NCI-H187 (cell line): ENCODE measurements at places on chromosomes 3 and 15.

DNA sequence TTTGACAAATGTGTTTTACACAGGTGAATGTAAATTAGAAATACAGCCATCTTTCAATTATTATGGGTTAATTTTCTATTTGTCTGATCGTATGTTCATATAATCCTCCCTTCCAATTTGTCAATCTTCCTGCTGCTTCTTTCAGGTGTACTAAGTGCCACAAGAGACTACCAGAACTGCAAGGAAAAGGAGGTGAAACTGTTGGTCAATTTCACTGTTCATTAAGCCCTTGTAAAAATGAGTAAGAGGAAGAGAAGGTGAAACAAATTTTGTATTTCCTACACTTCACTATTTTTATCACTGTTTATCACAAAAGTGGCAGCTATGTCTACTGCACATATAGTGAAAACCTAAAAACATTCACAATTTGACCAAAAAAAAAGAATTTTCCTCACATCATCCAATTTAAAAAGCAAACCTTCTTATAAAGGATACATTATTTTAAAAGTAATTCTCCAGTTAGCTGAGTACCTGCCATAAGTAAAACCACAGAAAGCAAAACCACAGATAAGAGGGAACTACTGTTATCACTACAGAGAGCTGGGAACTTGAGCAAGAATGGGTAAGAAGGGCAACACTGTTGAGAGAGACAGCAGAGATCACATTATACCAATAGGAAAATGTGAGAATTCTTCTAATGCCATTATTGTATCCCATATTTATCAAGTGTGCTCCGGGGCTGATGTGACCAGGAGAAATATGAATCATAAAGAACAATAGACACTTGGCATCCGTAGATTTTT lies 163.0 kb downstream of the TBC1D5 start:
- no peak for DNase-seq

GRCh38 chr3:5874931-5875341 lies 687.4 kb downstream of the EDEM1 start:
- DNase-seq: no peak

DNA sequence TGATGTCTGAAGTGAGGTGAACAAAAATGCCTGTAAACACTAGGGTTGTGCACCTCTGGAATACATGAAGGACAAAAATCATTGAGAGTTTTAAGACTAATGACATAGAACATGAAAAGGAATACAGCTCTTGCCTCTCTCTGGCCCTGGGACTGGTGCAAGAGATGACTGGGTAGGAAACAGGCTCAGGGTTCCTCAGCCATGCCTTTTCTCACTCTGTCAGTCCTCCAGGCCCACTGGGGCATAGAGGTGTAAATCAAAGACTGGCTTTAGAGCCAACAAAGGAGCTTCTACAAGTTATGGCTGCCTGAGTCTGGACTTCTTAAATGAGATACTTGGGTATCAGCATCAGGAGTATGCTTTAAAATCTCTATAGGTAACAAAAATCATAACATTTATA lies 554.7 kb upstream of the KCNMB2 start:
- DNase-seq: no peak

- no peak for DNase-seq
These were observed 110.0 kb downstream of the EPHB1 start for GRCh38 chr3:134904776-134905646.

GRCh38 chr3:32411442-32411841 lies 19.8 kb downstream of the CMTM7 start:
- no peak for DNase-seq

DNA sequence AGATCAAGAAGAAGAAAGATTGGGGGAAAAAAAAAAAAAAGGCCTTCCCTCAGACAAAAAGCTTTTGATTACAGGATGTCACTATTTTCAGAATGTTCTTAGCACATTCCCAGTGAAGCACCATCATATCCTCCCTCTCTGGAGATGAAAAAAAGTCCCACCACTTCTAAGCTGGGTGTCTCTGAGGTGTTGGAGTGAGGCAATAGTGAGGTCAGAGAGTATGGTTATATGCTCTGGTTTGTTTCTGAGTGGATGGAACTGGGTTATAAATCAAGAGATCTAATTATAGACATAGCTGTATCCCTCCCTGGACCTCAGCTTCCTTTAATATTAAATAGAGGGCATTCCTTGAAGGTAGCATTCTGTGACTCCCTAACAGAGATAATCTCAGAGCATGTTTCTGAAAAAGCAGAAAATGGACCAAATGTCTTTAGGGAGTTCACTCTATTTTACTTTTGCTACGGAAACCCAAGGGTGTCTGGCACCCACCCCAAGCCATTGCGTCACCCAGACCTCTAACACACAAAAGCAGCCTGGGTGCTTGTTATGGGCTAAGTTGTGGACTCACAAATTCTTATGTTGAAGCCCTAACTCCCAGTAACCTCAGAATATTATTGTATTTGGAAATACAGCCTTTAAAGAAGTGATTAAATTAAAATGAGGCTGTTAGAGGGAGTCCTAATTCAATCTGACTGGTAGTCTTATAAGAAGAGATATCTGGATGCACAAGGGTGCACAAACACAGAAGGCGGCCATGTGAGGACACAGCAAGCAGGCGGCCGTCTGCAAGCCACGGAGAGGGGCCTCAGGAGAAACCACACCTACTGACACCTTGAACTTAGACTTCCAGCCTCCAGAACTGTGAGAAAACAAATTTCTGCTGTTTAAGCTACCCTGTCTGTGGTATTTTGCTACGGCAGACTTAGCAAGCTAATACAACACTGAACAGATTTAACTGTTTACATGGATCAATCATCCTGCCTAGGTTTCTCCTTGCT lies 81.5 kb downstream of the MB21D2 start:
- no peak for DNase-seq

DNA sequence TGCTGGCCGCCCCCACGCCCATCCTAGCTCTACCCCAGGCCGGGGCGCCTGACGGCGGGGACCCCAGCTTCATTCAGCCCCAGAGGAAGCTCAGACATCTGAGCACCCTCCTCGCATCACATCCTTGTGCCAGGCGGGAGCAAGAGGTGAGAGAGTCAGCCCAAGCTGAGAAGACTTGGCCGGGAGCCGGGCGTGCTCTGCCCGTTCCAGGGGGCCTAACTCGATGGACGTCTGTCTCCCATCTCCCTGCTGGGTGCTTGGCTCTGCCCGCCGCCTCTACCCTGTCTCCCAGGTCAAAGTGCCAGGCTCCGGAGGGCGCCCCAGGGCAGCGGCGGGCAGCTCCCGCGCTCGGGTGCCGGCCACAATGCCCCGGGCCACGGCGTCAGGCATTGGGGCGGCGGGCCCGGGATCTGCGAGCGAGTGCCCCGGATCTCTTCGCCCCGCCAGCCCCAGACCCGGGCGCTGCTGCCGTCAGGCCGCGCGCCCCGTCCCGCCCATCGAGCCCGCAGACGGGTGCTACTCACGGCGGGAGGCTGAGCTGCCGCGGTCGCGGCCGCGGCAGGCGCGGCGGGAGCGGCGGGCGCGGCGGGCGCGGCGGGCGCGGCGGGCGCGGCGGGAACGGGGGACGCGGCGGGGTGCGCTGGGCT lies 388 bp downstream of the DAPK2 start:
- DNase-seq: no peak

GRCh38 chr15:101522091-101522490 lies 32.6 kb upstream of the PCSK6 start:
- no peak for DNase-seq

DNA sequence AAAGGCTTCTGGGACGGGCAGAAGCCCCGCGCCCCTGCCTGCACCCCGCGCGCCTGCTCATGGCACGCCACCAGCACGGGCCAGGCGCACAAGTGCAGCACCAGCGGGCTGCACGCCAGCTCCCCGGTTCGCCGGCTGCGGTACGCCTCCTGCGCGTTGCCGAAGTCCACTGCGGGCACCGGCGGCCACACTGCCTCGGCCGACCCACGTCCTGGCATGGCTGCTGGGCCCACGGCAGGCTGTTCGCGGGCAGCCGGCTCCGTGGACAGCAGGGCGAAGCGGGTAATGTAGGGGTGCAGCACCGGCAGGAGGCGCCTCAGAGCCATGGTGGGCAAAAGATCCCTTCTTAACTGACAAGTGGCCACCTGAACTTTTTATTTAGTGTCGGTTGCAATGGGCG lies 34.8 kb downstream of the MCCC1 start:
- DNase-seq: no peak

DNA sequence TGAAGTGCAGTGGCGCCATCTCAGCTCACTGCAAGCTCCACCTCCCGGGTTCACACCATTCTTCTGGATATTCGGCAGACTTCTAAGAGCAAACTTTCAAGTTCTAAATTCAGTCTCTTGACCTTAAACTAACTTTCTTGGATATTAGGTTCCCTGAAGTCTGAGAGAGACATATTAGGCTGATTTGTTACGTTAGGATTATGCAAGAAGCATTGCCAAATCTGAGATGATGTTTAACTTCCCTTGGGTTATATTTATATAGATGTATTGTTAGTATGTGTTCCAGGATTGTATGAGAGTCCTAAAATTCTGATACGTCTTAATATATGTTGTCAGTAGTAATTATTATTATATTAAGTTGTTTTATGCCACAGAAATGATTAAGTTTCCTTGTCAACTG lies 80.1 kb downstream of the SLC6A1 start:
- DNase-seq: no peak

- no peak for DNase-seq
These were observed 19.3 kb downstream of the CPOX start for GRCh38 chr3:98574132-98574531.

- DNase-seq: no peak
These were observed 73.3 kb upstream of the RAD18 start for GRCh38 chr3:9036404-9037131.

DNA sequence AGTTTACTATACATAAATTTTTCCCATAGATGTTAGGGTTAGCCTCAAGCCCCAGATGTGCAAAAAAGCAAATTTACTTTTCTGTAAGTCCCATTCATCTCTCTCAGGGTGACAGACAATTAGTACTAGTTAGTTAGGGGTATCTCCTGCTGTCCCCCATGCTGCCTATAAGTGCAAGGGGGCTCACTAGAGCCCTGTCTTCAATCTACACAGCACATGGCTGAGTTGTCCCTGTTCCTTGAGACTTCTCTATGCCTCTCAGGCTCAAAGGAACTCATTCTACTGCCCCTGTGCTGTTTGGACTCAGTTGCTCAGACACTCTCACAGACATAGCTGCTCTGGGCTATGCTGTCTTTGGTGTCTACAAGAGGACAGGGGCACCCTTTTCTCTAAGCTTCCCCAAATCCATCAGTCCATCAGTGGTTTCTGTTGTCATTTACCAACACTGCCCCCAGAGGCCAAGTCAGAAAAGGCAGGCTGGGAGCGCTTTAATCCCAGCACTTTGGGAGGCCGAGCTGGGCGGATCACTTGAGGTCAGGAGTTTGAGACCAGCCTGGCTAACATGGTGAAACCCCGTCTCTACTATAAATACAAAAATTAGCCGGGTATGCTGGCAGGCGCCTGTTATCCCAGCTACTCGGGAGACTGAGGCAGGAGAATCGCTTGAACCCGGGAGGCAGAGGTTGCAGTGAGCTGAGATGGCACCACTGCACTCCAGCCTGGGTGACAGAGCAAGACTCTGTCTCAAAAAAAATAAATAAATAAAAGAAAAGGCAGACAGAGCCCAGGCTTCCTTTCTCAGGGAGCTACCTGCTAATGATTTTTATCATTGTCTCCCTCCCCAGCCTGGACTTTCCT lies 31.4 kb upstream of the PRTG start:
- no peak for DNase-seq

DNA sequence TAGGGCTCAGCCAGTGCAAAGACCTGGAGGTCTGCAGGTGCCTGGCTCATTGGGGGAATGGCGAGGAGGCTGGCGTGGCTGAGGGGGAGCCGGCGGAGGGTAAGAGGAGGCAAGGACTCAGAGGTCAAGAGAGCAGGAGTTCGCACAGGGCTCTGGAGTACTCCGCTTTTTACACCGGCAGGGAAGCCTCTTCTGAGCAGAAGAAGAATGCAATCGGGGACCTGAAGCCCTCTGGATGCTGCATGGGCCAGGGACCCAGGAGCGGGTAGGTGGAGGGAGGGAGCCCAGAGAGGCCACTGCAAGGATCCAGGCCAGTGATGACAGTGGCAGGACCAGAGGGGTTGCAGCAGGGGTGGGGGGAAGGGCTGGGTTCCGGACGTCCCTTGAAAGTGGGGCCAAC lies 70.4 kb upstream of the TAMM41 start:
- DNase-seq: no peak

GRCh38 chr15:38864827-38865581 lies 300.4 kb upstream of the RASGRP1 start:
- no peak for DNase-seq

GRCh38 chr3:185726254-185726967 lies 98.4 kb downstream of the IGF2BP2 start:
- DNase-seq: no peak

- no peak for DNase-seq
These were observed 847.4 kb downstream of the FHIT start for GRCh38 chr3:60403866-60404265.

DNA sequence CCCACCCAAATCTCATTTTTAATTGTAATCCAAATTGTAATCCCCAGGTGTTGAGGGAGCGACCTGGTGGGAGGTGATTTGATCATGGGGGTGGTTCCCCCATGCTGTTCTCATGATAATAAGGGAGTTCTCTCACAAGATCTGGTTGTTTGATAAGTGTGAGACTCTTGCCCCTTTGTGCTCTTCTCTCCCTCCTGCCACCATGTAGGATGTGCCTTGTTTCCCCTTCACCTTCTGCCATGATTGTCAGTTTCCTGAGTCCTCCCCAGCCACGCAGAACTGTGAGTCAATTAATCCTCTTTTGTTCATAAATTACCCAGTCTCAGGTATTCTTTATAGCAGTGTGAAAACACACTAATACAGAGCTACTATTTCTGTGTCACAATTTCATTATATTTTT lies 88.7 kb downstream of the NCEH1 start:
- DNase-seq: no peak

DNA sequence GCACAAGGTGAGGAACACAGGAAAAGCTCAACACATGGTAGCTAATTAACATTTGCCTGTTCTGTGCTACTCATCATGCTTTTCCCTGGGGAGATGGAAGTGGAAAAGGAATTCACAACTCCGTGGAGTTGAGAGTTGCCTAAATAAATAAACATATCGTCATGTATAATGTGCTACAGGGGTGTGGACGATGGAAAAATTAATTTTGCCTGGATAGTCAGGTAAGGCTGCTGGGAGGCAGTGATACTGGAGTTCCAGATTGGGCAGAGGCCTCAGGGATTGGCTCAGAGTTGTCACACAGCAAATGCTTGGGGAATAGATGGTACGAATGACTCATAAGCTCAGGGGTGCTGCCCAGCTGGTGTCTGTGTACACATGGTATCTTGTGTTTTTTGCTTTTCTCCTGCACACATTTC lies 3.1 kb upstream of the ABHD6 start:
- DNase-seq: no peak

DNA sequence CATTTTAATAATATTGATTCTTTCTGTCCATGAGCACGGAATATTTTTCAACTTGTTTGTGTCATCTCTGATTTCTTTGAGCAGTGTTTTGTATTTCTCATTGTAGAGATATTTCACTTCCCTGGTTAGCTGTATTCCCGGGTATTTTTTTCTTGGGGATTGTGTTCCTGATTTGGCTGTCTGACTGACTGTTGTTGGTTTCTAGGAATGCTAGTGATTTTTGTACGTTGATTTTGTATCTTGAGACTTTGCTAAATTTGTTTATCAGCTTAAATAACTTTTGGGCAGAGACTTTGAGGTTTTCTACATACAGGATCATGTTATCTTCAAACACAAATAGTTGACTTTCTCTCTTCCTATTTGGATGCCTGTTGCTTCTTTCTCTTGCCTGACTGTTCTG lies 418.8 kb upstream of the ALCAM start:
- no peak for DNase-seq
